Right cardiac atrium (tissue), 5 donors: ENCODE measurements at places on chromosomes 3 and 15. TPM values are rescaled to one million over a fixed set of nuclear protein-coding genes. Genes with fewer than 3 reads are reported as not detected.

SLC28A1 gene
- total RNA-seq, result 0.29 TPM

CELSR3 gene
- total RNA-seq, result 0.32 TPM

DNA sequence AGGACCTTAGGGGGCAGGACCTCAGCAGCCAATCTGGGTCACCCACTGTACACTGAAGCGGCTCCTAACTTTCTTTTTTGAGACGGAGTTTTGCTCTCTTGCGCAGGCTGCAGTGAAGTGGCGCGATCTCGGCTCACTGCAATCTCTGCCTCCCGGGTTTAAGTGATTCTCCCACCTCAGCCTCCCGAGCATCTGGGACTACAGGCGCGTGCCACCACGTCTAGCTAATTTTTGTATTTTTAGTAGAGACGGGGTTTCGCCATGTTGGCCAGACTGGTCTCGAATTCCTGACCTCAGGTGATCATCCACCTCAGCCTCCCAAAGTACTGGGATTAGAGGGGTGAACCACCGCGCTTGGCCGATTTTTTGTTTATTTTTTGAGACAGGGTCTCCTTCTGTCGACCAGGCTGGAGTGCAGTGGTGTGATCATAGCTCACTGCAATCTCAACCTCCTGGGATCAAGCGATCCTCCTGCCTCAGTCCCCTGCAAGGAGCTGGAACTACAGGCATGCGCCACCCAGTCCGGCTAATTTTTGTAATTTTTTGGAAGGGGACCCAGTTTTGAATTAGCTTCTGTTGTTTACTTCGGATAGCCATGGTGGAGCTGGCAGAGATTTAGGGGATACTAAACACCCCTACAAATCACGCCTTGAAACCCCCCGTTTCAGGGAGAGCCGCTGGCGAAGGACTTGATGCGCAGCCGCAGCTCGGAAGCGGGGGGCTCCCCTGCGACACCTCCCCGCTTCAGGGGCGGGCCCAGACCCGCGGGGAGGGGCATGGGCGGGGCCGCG lies 1.5 kb upstream of the CLK3 start:
- peak; percentile 51 for DNase-seq

DNA sequence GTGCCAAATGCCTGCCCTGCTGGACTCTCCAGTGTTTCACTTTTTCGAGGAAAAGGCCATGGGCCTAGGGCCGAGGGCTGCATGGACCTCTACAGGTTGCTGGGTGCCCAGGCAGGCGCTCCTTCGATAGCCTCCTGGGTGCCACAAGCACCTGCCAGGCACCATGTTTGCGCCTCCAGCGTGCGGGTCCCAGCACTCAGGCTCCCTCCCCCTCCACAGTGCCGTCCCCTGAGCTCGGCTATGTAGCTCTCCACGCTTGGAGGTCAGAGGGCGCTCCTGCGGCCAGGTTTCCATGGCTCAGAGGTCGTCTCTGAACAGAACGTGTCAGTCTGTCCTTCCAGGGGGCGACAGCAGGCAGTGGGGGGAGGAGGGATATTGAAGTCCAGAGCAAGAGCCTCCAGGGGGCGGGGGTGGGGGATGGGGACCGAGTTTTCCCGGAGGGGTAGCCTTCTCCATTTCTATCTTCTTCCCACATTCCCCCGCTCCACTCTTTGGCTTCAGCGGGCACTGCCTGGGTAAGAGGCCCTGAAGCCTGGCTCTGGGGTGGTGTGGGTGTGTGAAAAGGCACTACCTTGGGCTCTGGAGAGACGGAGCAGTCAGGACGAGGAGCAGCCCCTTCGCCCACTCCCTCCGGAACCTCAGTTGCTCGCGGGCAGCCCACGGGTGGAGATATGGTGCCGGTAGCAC lies 3.6 kb downstream of the ONECUT1 start:
- DNase-seq, result no peak

GRCh38 chr15:47732248-47732647 lies 14.9 kb downstream of the SEMA6D start:
- no peak for DNase-seq

DNA sequence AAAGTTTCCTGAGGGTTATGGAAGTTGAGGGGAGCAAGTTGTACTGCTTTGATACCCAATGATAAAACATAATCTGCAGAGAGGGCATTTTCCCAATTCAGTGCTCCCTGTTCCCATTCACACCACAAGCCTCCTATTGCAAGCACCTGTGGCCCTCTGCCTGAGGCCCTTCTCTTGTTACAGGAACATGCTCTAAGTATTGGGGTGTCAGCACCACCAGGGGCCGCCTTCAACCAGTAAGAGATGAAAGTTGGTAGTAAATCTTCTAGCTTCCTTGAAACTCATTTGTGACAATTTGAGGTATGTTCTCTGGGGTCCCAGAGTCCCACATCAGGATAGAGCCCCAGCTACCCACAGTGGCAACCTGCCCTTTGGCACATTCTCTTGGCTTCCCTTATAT lies 265.4 kb upstream of the ARHGEF26 start:
- no peak for DNase-seq

GRCh38 chr3:3080309-3080708 lies 29.9 kb downstream of the IL5RA start:
- DNase-seq, result no peak
